ENCODE measurements at places on chromosomes 2 and 18.

DNA sequence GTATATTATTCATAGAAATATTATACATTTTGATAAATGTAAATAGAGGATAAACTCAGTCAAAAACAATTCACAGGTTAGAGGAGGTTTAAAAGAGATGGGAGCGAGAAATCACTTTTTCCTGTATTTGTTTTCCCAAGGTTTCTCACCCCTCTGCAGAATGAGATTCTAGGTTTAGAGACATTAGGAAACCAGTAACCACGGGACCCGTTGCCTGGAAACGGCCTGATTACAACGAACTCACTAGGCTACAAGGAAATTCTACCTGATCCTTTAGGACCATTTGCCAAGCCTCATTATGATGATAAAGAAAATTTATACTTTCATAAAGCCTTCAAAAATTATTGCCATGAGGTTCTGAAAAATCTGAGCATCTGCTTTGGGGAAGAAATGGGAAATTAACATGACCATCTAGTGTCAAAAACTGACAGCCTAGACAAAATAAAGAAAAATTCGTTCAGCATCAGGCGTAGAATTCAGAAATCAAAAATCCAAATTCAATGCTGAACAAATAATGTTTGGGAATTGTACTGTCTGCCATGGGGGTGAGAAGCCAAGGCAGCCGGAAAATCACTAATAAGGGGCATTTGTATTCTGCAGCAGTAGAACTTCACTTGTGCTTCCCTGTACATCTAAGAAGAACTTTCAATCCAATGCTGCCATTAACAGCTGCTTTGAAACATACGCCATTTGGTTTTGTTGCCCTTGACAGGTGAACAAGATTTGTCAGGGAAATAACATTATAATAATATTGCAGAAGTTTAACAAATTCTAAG is 262.3 kb downstream of the NRXN1 start:
- no peak for DNase-seq

DNA sequence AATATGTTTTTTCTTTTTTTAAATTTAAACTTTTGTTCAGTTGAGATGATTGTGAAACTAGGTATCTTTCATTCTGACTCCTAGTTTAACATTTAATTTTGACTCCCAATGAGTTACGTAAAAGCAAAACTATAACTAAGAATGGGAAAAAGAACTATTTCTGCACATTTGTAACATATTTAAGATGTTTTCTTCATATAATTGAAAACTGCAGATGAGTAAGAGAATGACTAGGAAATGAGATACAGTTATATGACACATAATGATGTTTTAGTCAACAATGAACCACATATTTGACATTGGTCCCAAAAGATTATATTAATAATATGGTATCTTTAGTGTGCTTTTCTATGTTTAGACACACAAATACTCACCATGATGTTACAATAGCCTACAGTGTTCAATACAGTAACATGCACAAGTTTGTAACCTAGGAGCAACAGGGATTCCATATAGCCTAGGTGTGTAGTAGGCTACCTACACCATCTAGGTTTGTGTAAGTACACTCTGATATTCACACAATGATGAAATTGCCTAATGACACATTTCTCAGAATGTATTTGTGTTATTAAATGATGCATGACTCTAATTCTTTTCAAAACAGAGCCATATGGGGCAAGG is 12.6 kb downstream of the ERMN start:
- DNase-seq = peak; percentile 11

DNA sequence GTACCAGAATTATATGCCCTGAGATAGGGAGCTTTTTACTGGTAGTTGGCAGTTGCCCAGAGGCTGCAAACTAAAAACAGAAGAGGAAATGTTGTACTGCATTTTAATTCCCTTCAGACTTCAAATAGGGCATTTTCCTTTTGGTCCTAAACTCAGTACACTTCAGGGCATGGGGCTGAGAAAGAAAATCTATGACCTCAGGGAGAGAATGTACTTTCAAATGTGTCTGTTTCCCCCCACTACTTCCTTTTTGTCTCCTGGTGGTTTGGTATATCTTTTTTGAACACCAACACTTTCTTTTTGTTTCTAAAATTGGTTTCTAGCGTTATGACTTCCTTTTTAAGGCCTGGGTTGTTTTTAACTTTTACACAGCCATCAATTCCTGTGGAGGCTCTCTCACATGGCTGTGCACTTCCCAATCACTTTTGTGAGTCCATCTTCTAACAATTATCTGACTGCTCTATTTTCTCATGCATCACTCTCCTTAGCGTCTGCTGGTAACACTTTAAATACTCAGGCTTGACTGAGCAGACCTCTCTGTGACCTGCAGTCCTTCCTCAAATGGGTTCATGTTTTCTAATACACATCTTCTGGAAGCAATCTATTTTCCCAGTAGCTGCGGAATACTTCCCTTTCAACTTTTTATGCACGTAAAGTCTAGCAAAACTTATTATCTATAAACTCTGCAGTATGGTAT is 596.0 kb downstream of the LRP1B start:
- no peak for DNase-seq

- DNase-seq = no peak
Measured at GRCh38 chr2:24385366-24385765, 25.0 kb upstream of the ITSN2 start.

- no peak for DNase-seq
Measured at GRCh38 chr2:201357221-201357620, at the start of gene FLACC1. Gene FLACC1 (minus strand): TSS chr2:201357345. CDS start chr2:201351404, 5,941 bp downstream.

- DNase-seq = no peak
Measured at GRCh38 chr2:132627536-132627935, 42.5 kb downstream of the LYPD1 start.

GRCh38 chr18:75226286-75226955 is 15.8 kb downstream of the TSHZ1 start:
- DNase-seq = no peak

GRCh38 chr2:66865161-66865560 is 430.2 kb downstream of the MEIS1 start:
- DNase-seq = no peak

- DNase-seq = no peak
Measured at GRCh38 chr18:6118080-6118479, 222.8 kb upstream of the TMEM200C start.

GRCh38 chr18:74577019-74577418 is 20.7 kb upstream of the ZNF407 start:
- no peak for DNase-seq

GRCh38 chr2:239640210-239640609 is 239.4 kb upstream of the HDAC4 start:
- no peak for DNase-seq

GRCh38 chr18:61322265-61322873 is 10.9 kb upstream of the CDH20 start:
- DNase-seq = no peak

- no peak for DNase-seq
Measured at GRCh38 chr2:20212459-20212870, 12.5 kb downstream of the SDC1 start.

DNA sequence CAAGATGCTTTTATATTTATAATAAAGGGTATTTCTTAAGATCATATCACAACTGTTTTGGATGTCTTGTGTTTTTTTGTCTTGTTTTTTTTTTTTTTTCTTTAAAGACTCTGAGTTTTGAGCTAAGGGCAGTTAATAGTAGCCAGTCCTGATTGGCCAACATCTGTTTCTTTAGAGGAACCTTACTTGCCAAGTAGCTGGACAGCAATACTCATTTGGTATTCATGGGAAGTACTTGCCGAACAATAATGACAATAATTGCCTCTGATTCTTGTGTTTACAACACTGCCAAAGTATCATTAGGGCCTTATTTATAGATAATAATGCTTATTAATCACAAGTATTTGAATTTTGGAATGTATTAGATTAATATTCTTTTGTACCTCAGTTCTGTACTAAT is 17.1 kb upstream of the POU3F3 start:
- no peak for DNase-seq

- DNase-seq = no peak
Measured at GRCh38 chr18:21897811-21898210, 157.2 kb downstream of the MIB1 start.
